ENCODE measurements at places on chromosomes 3 and 15.

- no peak for DNase-seq
These were observed 45.5 kb downstream of the LIMD1 start for GRCh38 chr3:45640091-45640507.

GRCh38 chr3:158531334-158531733 is 39.7 kb upstream of the MLF1 start:
- DNase-seq = no peak

- no peak for DNase-seq
These were observed 245.0 kb downstream of the ZMAT3 start for GRCh38 chr3:178826435-178827123.

DNA sequence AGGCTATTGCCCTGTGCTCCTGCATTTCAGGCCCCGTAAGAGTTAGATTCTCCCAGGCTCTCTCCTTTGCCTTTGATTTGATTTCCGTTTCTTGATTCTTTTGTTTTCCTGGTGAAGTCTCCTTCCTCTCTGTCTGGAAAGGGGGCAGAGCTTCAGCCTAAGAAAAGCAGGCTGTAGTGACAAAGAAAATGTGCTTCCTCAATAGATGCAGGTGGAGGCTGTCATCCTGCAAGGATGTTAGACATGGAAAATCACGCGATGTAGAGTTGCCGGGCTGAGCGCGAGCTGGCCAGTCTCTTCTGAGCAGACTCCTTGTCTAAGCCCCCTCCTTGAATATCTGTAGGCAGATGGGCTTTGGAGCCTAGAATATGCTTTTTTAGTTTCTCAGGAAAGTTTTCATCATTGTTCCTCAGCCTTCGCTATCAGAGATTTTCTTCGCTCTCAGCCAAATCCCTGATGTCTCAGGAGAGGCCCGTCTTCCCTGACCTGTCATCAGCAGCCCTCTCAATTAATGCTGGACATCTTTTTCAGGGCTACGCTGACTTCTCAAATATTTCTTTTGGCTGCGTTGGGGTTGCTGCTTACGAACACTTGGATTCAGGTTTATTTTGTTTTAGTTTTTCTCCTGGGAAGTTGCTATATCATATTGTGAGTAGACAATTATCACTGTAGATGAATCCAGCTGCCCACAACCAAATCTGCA is 163.6 kb downstream of the ITPR1 start:
- no peak for DNase-seq

DNA sequence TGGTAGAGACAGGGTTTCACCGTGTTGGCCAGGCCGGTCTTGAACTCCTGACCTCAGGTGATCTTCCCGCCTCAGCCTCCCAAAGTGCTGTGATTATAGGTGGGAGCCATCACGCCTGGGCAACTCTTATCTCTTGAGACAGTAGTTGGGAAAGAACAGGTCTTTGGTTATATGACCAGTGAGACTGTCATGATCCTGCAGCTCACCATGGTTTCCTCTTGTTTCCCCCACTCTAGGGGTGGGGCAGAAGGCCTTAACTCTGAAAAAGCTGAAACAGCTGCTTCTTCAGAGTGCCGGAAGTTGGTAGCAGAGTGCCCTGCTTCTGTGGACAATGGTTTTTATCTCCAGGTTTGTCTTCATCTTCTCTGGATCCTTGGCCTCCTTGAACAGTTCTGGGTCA is 4.7 kb upstream of the TYRO3 start:
- no peak for DNase-seq

DNA sequence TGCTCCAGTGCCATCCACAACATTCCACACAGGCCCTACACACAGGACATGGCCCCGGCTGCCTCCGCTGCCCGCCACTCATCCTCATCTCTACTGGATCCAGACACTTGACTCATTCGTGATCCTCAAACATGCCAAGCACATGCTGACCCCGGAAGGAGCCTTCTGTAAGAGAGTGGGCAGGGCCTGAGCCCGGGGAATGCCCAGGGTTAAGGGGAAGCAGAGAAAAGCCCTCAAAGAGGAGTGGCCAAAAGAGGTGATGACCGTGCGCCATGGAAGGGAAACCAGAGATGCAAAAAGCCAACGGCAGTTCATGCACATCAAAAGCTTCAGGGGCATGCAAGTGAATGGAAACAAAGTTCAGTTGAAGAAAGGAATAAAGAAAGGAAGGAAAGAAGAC is 46.1 kb downstream of the RFTN1 start:
- DNase-seq = peak; percentile 28

GRCh38 chr15:38509152-38509551 is 55.2 kb downstream of the FAM98B start:
- no peak for DNase-seq

DNA sequence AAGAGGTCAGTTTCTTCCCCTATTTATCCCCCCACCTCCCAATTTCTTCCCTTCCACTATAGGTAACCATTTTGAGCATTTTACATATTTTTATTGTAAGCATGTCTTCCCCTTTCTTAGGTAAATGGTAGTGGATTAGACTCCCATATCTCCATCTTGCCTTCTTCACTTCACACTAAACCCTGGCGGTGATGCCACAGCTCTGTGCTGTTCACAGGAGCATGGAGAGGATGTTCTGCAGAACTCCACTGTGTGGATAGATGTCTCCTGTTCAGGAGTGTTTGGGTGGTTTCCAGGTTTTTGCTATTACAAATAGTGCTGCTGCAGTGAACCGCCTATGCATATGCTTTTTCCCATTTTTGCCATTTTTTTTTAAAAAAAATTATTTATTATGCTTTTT is 182.7 kb downstream of the NSMCE3 start:
- DNase-seq = no peak

DNA sequence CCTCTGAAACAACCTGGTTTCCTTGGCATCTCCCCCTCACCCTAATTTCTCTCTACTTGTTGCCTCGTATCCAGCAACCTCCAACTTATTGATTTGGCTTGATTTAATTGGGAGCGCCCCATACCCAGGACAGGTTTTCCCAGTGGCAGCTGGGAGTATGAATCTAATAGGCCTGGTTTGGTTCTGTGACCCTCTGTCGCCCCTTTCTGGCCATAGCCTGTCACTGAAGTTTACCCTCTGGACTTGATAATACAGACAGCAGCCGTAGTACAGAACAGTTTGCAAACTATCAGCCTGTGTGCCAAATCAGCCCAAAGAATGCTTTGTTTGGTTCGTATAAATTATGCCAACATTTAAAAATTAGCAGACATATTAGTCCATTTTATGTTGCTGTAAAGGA is 525.1 kb upstream of the GOLIM4 start:
- DNase-seq = no peak

- no peak for DNase-seq
These were observed 64.0 kb upstream of the AKAP13 start for GRCh38 chr15:85316244-85316934.

DNA sequence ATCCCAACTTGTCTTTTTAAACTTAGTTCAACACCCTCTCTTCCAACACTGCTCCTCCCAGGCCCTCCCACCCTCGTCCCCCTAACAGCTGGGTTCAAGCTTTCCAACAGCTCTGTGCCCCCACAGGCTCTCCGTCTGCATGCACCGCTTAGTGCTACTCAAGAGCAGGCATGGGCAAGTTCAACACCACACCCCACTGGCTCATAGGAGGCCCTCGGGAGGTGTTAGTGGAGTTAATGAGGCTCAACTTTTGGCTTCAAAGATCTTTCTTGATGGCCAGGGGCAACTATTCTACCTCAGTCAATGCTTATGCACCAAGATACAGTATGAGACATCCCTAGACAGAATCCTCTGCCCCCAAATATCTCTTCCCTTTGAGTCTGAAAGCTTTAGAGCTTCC is 114.4 kb downstream of the ANP32A start:
- DNase-seq = no peak

DNA sequence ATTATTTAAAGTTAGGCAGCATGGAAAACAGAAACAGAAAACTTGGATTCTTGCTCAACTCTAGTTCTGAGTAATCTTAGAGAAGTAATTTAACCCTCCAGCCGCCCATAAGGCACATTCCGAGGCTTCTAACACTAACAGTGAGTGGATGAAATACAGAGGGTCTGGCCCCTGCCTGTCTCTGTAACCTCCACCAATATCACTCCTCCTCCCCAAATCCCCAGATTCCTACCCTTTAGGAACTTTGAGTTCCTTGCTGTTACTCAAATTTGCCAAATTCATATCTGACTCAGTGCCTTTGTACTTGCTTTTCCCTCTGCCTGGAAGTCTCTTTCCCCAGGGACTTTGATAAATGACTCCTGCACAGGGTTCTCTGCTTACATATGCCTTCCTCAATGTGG is 112.5 kb upstream of the TGFBR2 start:
- no peak for DNase-seq

DNA sequence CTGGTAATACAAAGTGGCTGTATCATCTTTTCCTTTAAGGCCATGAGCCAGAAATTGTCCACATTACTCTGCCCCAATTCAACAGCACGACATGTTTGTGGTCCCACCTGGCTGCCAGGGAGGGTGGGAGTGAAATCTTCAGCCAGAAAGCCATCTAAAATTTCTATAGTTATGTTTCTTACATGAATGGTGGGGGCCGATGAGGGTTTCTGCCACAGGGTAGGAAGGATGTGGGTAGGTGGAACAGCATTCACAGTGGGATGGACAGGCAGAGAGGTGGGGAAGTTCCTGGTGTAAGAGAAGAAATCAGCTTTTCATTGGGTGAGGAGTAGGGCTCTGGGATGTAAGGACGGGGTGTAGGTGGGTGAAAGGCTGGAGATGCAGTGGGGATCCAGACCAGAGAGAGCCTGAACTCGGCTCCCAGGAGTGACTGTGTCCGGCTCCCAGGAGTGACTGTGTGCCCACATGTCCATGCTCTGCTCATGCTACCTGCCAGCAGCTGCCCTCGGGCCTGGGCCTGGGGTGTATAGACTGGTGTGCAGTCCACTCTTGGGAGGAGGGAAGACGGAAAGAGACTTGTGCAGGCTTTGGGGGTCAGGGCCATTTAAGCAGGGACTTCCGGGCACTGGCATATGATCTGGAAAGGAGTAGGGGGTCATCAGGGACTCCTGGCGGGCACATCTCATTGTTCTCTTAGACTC is 3.8 kb upstream of the FBLN2 start:
- no peak for DNase-seq

DNA sequence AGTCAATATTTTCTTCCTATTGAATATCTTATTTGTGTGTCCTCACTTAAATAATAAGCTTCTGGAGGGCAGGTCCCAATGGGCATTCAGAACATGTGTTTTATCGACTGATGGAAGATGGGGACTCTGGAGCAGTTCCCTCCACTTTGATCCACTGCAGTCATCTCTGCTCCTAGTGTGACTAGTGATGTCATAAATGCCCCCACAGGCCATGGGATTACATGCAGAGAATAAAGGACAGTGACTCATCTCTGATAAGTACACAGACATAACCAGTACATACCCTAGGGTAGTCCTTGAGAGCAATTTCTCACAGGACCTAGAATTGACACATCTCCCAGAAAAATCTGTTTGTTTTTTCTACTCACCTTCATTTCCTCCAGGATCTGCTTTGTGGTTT is 49.4 kb upstream of the FMN1 start:
- no peak for DNase-seq

GRCh38 chr3:60456180-60456579 is 795.1 kb downstream of the FHIT start:
- DNase-seq = no peak

DNA sequence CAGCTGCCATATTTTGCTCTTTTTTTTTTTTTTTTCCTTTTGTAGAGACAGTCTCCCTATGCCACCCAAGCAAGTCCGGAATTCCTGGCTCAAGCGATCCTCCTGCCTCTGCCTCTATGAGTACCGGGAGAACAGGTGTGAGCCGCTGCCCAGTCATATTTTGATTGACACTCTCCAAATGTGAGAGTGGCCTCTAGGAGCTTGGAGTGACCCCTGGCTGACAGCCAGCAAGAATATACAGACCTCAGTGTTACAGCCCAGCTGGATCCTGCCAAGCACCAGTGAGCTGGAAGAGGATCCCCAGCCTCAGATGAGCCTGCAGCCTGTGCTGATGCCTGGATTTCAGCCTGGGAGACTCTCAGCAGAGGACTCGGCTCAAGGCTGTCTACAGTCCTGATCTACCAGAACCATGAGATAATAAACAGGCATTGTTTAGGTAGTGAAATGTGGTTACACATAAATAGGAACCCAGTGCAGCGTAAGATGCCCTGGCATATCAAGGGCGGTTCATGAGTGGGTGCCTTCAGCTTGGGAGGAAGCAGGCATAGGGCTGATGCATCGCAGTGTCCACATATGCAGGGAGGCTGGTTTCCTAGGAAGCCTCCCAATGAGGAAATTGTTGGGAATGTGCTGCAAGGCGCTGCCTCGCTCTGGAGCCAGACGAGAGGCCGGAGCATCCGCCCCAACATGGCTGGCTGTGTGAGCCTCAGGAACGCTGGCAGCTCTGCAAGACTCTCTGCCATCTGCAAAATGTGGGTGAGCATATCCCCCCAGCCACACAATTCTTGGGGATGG is 38.9 kb upstream of the ATP10A start:
- no peak for DNase-seq

DNA sequence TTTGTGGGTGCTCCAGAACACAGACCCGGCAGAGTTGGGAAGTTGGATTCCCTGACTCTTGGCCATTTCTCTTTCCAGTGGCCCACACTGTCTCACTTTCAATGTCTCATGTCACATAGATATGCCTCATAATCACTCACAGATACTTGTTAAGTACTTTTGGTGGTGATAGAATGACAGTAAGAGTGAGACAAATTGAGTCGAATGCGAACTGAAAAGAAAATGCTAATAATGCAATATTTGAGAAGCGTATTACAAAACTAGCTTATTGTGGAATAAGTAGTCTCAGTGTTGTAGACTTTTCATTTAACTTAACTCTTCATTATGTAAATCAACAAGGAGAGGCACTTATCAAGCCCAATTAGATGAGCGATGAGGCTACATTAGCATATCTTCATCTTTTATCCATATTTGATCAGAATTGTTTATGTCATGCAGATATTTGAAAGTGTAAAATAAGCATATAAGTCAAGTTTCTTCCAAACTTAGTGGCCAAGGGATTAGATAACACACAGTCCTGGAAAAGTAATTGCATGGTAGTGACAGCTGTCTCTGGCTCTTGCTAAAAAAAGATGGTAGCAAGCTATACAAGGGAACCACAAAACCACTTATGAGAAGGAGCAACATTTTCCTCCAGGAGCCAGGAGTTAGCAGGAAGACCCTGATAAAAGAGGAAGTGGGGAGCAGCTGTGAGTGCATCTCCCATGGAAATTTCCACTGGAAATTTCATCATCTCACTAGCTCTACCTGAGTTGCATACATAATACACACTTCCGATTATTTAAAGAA is 243.6 kb downstream of the ARRDC4 start:
- no peak for DNase-seq

- no peak for DNase-seq
These were observed 57.4 kb upstream of the MYZAP start for GRCh38 chr15:57534281-57534680.

DNA sequence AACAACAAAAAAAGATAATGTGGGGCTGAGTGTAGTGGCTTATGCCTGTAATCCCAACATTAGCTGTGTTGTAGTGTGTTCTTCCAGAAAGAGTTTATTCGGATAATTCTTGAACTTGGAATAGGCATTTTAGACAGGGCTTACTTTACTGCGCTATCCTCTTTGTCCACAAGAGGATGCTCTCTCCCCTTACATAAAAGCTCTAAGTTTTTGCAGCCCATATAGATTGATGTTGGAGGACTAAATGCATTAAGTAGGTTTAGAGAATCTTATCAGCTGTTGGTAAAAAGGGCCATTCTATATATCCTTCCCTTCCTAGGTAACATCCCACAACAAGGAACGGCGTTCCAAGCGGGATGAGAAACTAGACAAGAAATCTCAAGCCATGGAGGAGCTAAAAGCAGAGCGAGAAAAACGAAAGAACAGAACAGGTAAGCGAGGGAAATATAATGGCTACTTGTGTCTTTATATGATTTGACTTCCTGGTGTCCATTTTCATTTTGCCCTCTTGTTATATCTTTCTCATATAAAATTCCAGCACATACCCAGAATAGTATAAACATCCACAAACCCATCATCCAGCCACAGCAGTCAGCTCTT is 27.8 kb upstream of the ITPKA start:
- DNase-seq = no peak

Data from stimulated activated CD4-positive, alpha-beta T cell treated with anti-CD3 and anti-CD28 coated beads, Interleukin-12 subunit alpha, Interleukin-12 subunit beta, amount 100 ng/mL, for 4 hours (primary cell).